Activated naive CD4-positive, alpha-beta T cell treated with anti-CD3 and anti-CD28 coated beads for 36 hours (primary cell): ENCODE measurements at places on chromosomes 2 and 18.

DNA sequence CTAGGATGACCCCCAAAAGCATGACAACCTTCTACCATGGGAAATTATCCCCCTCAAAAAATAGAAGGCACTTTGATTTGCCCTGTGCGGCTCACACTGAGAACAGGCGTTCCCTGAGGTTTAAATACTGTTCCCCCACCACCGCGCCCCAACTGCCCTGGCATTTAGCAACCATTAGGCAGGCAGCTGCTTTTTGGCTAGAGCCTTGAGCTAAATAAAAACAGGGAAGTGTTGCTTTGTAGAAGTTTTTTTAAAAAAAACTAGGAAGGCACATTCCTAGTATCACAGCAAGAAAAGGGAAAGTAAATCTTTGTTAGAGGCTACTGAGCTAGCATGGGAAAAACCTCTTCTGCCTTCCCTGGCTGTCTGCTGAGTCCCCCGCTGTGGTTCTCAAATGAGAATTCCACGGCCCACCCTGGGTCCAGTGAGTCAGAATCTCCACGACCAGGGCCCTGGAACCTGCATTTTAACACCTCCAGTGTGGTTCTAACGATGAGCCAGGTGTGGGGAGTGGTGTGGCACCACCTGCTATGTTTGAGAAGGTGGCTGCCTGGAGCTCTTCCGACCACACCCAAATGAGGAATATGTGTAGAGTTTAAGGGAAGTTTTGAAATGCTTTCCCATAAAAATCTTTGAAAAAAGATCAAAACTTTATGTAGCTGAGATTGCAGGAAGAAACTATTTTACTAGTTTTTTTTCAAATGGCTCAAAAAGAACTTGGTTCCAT, 66.4 kb downstream of the VIT start:
- DNase-seq: no peak

DNA sequence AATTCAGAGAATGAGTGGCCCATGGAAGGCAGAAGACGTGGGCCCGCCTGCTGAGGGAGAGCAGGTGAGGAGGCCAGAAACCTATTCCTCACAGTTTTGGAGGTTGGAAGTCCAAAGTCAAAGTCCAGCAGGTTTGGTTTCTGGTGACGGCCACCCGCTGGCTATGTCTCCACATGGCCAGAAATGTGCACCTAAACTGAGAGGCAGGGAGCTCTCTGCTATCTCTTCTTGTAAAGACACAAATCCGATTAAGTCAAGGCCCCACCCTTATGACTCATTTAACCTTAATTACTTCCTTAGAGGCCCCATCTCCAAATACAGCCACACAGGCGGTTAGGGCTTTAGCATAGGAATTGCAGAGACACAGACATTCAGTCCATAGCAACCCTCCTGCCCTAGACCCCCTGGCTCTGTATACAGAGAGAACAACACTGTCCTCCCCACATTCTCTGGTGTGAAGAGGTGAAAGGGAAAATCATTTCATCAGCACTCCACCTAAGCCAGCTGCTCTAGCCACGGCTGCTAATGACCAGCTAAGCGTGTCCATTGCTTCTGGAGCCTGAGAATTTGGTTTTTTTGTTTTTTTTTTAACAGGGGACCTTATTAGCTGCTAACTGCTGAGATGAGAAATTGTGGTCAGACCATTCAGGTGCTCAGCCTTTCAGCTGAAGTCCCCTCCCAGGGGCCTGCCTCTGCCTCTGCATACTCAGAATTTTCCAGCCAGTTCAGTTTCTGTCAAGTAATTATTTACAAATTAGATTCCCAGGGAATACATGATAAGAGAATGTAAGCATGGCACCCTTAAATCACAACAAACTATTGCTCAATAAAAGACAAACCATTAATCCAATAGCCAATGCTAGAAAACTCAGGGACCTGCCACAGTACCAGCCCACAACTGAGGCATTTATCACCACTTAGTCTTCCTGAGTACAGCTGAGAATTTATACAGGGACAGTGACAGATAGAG, 368.7 kb upstream of the ID2 start:
- no peak for DNase-seq

GRCh38 chr2:33425586-33426031, 50.8 kb upstream of the RASGRP3 start:
- no peak for DNase-seq

DNA sequence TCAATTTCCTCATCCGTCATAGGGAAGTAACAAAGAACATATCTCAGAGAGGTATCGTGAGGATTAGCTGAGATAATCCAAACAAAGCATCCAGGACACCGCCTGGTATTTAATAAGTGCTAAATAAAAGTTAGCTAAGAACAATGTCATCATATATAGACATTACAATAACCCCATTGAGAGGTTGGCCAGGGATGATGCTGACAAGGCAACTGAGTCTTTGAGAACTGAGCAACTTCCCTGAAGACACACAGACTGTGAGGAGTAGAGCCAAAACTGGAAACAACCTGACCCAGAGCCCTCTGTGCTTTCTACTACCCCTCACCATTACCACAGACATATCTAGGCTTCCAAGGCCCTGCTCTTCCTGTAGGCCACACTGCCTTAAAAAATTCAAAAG, 1.6 kb upstream of the DCTN1 start:
- DNase-seq: no peak

GRCh38 chr2:1816414-1816911, 72.1 kb upstream of the PXDN start:
- no peak for DNase-seq

GRCh38 chr2:203225423-203226039, 13.3 kb upstream of the CYP20A1 start:
- DNase-seq: peak; percentile 43

GRCh38 chr2:117785740-117786139, 28.8 kb upstream of the DDX18 start:
- DNase-seq: peak; percentile 57

DNA sequence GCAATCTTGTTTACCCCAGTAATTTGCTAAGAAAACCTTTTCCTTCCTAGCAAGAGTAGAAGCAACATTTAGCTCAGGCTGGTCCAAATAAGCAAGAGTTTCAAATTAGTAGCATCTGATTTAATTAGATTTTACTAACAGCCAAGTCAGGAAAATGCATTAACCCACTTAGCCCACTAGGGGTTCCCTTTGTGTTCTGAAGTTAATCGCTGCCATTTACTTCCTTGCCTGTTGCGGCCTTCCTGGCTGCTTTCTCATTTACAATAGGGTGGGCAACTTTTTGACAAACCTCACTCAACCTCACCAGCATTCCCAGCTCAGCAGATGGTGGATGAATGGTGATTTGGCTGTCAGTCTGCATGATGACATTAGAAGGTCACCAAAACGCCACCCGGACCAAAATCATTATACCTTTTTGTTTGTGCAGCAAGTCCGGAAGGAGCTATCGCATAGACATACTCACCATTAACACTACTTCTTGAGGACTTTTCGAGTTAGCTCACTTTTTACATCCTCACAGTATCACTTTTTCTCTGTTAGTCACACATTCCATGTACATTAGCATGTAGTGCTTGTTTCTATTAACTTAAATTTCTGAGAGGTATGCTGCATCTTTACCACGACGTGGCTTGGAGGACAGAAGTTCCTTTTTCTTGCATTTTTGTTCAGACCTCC, 101.5 kb upstream of the SETBP1 start:
- no peak for DNase-seq

GRCh38 chr18:46408334-46408987, 248.6 kb downstream of the LOXHD1 start:
- DNase-seq: no peak

DNA sequence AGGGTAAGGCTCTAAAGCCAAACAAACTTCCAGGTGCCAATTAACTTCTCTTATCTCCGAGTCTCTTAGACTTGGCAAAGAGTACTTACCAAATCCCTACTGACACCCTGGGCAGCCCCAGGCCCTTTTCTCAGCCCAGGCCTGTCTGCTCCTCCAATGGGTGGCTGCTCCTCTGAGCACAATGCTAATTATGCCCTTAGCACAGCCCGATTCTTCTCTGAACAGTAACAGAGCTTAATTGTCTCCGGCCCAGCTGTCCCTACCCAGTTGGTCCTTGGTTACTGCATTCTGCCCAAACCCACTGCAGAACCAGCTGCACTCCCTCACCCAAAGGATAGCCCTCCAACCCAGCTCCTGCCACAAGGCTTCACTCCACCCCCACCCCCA, 110.3 kb downstream of the SMAD7 start:
- no peak for DNase-seq

- DNase-seq: peak; percentile 37
Observed at GRCh38 chr2:239553376-239554000, 152.7 kb upstream of the HDAC4 start.

GRCh38 chr2:195466427-195466826, 190.6 kb upstream of the SLC39A10 start:
- no peak for DNase-seq

DNA sequence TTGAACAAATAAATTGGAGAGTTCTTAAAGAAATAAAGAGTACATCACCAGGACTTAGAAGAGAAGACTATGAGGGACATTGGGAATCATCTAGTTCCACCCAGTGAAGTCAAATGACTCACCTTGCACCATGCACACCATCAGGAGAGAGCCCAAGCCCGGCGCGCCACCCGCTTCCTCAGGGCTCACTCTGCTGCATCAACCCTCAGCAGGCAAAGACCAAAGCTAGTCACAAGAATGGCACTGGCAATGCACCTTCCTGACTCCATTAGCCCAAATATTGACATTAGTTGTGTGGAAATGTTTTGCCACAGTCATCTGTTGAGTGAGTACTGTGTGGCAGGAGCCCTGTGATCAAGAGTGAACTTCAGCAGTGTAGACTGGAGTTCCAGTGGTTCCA, 7.1 kb upstream of the LYPD6B start:
- DNase-seq: no peak

- no peak for DNase-seq
Observed at GRCh38 chr2:190716176-190716807, 67.4 kb downstream of the NAB1 start.

GRCh38 chr18:12306752-12307700, 1.0 kb upstream of the TUBB6 start:
- DNase-seq: no peak

- no peak for DNase-seq
Observed at GRCh38 chr18:3015851-3016250, 2.9 kb upstream of the LPIN2 start.

DNA sequence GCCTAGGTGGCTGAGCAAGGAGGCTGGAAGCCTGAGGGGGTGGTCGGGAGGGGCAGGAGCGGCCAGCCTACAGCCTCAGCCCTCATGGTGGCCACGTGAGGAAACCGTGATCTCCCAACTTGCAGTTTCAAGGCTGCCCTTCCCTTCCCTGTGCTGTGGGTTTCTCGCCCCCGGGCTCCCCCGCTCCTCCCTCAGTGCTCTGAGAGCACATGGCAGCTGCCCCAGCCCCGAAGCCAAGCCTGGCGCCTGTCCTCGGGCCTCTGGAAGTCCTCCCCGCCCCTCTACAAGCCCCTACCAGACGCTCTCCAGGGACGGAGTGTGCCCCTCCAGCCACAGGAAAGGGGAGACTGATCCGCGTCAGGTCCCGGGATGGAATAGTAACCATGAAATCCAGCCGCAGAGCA, 586 bp upstream of the ANKRD23 start:
- DNase-seq: no peak

- DNase-seq: no peak
Observed at GRCh38 chr2:119013671-119014070, 71.7 kb downstream of the MARCO start.

DNA sequence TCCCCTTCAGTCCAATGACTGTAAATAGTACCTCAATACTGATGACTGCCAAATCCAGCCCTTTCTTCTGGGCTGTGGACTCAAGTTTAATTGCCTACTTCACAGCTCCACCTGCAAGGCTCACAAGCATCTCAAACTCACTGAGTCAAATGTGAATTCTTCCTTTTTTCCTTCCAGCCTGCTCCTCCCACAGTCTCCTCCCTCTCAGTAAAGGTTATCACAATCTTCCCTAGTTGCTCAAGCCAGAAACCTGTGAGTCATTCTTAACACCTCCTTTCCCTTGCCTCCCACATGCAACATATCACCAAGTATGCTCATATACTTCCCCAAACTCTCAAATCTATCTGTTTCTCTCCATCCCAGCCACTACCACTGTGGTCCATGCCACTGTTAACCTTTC, 3.7 kb upstream of the MFSD6 start:
- peak; percentile 56 for DNase-seq

DNA sequence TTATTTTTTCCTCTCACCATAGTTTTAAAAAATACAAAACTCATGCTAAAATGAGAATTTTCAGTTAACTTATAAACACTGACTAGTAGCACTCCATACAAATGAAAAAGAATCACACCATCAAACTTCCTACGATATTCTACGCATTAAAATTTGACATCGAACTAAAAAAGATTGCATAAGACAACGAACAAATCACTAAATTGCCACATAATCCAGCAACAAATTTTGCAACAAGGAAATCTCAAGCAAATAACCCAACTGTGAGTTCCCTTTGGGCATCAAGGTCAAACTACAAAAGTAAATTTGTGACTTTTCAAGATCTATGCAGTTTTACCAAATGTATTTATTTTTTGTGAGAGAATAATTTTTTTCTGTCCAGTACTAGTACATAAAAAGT, 1.5 kb downstream of the MAP3K2 start:
- DNase-seq: no peak

- DNase-seq: no peak
Observed at GRCh38 chr2:164335947-164336346, 285.3 kb downstream of the GRB14 start.

GRCh38 chr2:132654968-132655367, 15.0 kb downstream of the LYPD1 start:
- DNase-seq: no peak

- DNase-seq: no peak
Observed at GRCh38 chr2:101815739-101816391, 118.4 kb downstream of the MAP4K4 start.

DNA sequence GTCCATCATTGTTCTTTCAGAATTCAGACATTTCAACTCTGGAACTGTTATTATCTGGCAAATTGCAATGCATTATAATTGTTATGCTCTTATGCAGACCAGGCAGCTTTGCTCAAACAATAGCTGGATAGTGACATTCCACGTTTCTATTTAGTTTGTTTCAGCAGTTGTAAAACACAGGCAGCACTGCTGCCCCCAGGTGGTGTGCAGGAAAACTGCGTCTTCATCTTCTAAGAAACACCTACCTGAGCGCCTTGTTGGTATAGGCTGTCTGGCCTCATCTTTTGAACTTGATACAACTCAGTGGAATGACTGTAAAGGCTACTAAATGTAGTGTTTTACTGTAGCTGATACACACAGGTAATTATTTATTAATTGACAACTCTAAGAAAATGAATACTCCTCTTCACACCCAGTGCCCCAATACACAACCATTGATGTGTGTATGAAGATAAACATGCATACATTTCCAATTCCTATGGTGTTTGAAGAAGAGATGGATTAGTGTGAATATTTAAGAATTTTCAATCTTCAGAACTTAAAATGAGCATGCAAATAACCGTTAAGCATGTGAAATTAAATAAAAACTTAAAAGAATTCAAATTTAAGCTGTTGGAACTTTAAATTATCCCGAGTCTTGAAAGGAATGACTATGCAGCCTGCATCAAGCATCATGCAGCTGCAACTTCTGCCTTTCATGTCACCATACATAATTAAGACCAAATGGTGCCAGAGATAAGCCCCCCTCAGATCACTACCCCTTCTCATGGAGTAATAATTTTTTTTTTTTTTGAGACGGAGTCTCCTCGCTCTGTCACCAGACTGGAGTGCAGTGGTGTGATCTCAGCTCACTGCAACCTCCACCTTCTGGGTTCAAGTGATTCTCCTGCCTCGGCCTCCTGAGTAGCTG, 85.6 kb downstream of the CD8B2 start:
- peak; percentile 46 for DNase-seq

- no peak for DNase-seq
Observed at GRCh38 chr18:24878289-24878688, 417.9 kb downstream of the HRH4 start.

- DNase-seq: no peak
Observed at GRCh38 chr2:54708584-54709335, 14.7 kb upstream of the EML6 start.
